ENCODE measurements at places on chromosomes 12 and 14.

GRCh38 chr12:80018119-80018518, 81.2 kb upstream of the OTOGL start:
- DNase-seq, result no peak

- DNase-seq, result no peak
Observed at GRCh38 chr12:49806877-49807276, 21.3 kb downstream of the NCKAP5L start.

- DNase-seq, result no peak
Observed at GRCh38 chr12:65720136-65721130, 103.8 kb upstream of the HMGA2 start.

DNA sequence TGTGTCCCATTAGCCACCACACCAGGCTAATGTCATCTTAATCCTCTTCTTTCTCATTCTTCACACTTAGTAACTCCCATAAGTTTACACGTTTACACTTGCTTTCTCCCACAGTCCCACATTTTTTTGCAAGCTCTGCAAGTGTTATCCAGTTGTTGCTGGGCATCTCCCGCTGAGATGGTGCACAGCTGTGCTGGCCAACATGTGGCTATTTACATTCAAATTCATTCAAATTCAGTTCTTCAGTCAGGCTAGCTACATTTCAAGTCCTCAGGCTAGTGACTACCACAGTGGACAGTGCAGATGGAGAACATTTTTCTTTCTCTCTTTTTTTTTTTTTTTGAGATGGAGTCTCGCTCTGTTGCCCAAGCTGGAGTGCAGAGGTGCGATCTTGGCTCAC, 9.8 kb upstream of the TEAD4 start:
- DNase-seq, result no peak

GRCh38 chr12:126160912-126161311, 1095.7 kb downstream of the AACS start:
- no peak for DNase-seq

DNA sequence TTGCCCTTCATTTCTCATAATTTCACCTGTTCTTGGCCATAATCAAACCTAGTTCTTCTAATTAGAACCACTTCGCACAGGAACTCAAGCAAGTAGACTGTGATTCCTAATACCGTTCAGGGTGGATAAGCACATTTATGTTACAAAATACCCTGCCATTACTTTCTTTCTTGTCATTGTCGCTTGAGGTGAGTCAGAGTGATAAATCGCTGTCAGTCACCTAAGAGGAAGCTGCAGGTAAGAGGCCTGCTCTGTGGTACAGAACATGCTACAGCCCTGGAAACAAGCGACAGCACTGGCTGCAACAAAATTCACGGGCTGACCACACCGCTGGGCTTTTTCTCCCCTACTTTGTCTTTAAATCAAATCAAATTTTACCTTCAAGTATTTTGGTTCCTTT, 218.2 kb downstream of the ANO6 start:
- DNase-seq, result no peak

- no peak for DNase-seq
Observed at GRCh38 chr12:47739979-47740378, 14.7 kb upstream of the ENDOU start.

- no peak for DNase-seq
Observed at GRCh38 chr12:48966177-48966895, 5.2 kb downstream of the WNT10B start.

DNA sequence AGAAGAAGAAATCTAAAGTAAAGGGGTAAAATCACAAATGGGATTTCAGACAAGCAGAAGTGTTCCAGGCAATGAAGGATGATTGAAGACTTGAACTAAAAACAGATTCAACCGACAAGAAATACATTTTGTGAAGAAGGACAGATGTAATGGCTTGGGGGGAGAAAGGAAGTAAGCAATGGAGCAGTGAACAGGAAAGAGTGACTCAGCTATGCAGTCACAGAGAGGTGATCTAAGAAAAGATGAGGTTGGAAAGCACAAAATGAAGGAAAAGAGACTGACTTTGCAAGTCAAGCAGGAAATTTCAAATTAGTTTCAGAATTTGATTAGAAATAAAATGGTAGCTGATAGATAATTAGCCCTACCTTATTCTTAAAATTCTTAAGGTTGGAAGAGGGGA, 66.5 kb downstream of the PUS7L start:
- DNase-seq, result no peak
